Activated T-helper 17 cell treated with anti-CD3 and anti-CD28 coated beads, Interleukin-2, amount 50 U/mL, for 72 hours (primary cell): ENCODE measurements at places on chromosomes 11 and 22. TPM values are rescaled to one million over a fixed set of nuclear protein-coding genes. Genes with fewer than 3 reads are reported as not detected.

DNA sequence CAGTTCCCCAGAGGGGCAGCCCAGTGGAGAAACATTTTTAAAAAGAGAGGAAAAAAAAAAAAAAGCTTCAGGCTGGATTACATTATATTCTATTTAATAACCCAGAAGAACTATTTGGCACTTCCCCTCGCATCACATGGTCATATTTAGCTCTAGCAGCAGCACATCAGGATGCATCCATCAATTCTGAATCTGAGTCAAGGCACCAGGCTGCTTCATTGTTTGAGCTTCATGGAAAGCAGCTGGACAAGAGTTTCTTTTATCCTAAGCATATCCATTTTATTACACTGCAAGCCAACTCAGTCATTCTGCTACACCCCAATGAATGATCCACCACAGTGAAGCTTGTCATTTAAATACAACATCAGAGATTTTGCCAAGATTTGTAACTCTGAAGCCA lies 10.0 kb downstream of the SPTY2D1 start:
- ATAC-seq = no peak

DNA sequence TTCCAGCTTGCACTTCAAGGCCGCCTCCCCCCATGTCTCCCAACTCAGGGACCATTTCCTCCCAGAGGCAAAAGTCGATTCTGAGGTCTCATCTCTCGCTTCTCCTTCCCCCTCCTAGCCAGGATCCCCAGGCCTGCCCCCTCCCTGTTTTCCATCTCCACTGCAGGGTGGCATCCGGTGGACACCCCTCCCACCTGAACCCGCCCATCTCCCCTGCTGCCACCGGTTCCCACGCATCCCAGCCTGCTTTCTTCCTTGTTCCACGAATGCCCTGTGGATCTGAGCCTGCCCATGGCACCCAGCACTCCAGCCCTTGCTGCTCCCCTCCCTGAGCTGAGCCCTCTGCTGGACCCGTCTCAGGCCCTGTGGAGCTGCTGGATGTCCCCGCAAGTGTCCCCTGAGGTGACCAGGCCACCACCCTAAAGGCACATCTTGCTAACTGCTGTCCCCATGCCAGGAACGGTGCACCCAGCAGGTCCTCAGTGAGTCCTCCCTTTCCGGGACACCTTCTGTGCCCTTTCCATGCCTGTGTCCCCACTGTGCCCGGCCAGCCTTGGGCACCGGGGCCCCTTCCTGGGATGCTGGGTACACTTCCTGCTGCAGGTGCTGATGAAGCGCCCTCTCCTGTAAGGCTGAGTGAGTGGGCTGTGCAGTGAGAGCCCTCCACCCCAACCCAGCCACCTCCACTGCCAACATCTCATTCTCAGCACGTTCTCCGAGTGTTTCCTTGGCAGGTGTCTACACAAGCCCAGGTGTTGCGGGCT lies 936 bp downstream of the IL17REL start:
- ATAC-seq = no peak

The CALCA gene
- total RNA-seq = not detected

- ATAC-seq = no peak
Observed at GRCh38 chr11:13889552-13890249, 72.8 kb upstream of the SPON1 start.

The TRIM29 gene
- not detected for total RNA-seq

The CLTCL1 gene
- total RNA-seq = 0.86 TPM

The TMEM218 gene
- 11.3 TPM for total RNA-seq

DNA sequence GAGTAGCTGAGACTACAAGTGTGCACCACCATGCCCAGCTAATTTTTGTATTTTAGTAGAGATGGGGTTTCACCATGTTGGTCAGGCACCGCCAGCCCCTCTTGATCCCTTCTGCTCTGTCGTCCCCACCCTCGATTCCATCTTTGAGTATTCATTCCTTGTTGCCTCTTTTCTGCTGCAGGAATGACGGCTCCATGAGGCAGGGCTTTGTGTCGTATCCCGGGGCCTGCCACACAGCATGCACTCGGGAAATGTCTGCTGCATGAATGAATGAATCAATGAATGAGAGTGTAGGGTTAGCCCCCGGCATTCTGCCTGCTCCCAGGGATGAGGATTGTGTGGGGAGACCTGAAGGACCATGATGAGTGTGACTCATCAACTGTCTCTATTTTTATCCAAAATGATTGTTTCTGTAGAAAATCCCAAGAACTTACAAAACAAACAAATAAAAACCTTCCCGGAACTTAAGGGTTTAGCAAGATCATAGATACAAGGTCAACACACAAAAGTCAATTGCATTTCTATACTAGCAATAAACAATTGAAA lies 54.6 kb upstream of the SLC22A12 start:
- ATAC-seq = no peak

The KRTAP5-8 gene
- 0.50 TPM for total RNA-seq

- ATAC-seq = no peak
Observed at GRCh38 chr22:36682811-36683210, 20.7 kb downstream of the CACNG2 start.

- no peak for ATAC-seq
Observed at GRCh38 chr22:29727131-29727523, 7.3 kb downstream of the CABP7 start.

- no peak for ATAC-seq
Observed at GRCh38 chr11:24615451-24616160, 118.8 kb downstream of the LUZP2 start.

DNA sequence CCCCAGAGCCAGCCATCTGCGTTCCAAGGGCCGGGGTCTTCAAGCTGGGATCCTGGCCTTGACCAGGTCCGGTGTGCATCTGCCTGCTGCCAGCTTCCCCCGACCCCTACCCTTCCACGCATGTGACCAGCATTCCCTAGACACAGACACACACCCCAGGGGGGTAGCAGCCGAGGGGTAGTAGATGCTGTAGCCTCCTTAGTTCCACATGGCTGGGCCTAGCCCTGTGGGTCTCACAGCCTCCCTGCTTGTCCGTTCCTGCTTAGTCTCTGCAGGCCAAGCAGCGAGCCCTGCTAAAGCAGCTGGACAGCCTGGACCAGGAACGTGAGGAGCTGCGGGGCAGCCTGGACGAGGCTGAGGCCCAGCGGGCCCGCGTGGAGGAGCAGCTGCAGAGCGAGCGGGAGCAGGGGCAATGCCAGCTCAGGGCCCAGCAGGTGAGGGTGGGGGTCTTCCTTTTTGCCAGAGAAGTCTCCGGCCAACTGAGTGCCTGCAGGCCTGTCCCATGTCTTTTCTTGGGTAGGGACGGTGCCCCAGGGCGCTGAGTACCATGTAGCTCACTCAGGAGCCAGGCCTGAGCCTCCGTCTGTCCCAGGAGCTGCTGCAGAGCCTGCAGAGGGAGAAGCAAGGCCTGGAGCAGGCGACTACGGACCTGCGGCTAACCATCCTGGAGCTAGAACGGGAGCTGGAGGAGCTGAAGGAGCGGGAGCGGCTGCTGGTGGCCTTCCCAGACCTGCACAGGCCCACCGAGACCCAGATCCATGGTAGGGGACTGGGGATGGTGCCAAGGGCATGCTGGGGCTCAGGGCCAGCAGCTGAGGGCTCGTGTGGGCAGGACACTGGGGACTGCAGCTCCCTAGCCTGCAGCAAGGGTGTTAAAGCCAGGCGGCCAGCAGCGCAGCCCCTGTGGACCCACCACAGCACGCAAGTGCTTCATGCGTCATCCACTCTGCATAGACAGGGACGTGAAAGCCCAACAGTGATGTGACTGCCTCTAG lies 13.6 kb downstream of the RNF215 start:
- no peak for ATAC-seq

The MS4A1 gene
- total RNA-seq = not detected

The ASCL2 gene
- 5.1 TPM for total RNA-seq

- no peak for ATAC-seq
Observed at GRCh38 chr11:103484545-103484944, 375.3 kb downstream of the DYNC2H1 start.

The RBMXL2 gene
- total RNA-seq = not detected

DNA sequence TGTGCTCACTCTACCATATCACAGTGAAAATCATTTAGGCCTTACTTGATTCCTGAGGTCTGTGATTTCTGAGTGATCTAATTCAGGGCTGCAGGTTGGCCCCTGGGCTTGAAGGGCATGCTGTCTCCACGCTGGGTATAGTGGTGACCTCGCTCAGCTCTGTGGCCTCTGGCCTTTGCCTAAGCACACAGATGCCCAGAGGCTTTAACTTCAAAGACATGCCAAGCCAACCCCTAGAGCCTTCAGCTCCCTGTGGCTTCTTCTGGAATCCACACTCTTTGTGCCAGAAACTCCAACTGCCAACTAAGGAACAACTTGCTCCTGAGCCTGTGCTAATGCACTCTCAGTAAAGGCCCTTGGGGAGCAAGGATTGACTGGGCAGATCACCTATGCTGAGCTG lies 232.6 kb upstream of the MPPED2 start:
- no peak for ATAC-seq

DNA sequence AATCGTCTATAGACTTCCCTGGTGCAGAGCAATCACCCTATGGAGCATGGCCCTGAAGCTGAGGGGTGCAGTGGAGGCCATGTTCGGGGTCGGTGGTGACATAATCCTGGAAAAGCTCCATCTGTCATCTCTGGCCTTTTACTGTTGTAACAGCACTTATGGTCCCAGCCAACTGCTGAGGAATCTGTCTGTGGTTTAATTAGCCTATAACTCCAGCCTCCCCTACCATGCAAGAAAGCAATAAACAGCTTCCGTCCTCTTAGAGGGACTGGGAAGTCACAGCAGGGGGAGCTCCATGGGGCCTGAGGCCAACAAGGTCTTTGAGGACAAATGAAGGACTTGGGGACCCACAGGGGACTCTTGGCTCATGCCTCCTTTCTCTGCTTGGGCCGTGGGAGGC lies 159.1 kb upstream of the NECTIN1 start:
- ATAC-seq = no peak

- ATAC-seq = no peak
Observed at GRCh38 chr22:19669570-19669969, 44.7 kb upstream of the SEPTIN5 start.

- no peak for ATAC-seq
Observed at GRCh38 chr22:24843048-24843447, 37.0 kb downstream of the SGSM1 start.

DNA sequence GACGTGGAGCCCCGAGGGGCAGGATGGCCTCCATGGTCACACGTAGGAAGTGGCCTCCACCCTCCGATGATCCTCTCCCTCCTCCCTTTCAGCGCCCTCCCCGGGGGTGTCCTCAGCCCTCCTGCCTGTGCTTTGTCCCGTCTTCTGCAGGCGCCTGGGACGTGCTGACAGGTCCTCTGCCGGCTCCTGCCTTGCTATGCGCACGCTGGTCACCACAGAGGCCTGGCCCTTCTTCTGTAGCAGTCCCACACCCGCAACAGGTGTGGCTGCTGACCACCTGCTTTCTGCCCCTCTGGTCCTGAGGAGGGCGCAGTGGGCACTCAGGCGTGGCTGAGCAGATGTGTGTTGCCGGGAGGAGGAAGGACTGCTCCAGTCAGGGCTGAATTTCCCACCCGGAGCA lies 27.7 kb upstream of the PPP6R3 start:
- ATAC-seq = no peak

DNA sequence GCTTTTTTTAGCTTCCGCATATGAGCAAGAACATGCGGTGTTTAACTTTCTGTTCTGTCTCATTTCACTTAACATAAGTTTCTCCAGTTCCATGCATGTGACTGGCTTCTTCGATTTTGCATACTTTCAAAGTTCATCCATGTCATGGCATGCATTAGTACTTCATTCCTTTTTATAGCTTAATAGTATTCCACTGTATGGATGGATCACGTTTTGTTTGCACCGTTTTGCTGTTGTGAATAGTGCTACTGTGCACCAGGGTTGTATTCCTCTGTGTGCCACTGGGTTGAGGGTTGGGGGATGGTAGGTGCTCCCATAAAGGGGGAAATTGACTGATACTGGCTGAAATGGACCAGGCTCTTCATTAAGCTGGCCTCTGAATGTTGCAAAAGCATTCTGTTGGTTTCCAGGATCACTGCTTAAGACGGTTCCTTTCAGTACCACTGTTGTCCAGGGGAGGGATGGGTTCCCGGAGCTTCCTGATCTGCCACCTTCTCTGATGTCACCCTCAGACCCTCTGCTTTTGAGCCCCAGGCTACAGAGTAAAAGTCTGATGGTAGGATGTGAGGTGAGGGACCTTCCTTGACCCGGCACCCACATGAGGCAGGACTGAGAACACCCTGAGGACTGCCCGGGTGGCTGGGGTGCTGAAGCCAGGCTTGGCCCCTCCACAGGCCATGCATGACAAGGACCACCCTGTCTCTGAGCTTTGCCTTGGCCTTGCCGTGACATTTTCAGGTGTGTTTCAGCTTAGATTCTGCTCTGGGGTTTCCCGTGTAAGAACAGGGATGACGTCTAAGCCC lies 24.4 kb downstream of the DGCR6L start:
- ATAC-seq = no peak

GRCh38 chr22:20258021-20258299 lies 10.2 kb downstream of the RTN4R start:
- ATAC-seq = no peak

The SYTL2 gene
- 12.1 TPM for total RNA-seq

The HTATIP2 gene
- 64.9 TPM for total RNA-seq

The MEI1 gene
- 40.1 TPM for total RNA-seq

DNA sequence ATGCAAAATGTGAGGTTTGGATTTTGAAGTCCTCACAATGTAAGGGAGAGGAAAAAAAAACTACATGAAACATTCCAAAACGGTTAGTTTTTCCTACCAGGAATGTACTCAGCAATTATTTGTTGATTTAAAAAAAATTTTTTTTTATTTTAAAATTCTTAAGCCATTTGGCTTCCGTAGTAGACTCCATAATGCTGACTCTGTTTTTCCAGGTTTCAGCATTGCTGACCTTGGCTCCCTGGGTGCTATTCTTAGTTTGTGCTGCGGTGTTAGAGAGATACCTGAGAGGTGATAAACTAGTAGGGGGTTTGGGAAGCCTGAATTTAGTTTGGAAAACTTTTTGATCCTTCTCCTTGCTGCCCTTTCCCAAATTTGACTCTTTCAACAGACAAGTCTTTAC lies 10.6 kb downstream of the STT3A start:
- no peak for ATAC-seq

DNA sequence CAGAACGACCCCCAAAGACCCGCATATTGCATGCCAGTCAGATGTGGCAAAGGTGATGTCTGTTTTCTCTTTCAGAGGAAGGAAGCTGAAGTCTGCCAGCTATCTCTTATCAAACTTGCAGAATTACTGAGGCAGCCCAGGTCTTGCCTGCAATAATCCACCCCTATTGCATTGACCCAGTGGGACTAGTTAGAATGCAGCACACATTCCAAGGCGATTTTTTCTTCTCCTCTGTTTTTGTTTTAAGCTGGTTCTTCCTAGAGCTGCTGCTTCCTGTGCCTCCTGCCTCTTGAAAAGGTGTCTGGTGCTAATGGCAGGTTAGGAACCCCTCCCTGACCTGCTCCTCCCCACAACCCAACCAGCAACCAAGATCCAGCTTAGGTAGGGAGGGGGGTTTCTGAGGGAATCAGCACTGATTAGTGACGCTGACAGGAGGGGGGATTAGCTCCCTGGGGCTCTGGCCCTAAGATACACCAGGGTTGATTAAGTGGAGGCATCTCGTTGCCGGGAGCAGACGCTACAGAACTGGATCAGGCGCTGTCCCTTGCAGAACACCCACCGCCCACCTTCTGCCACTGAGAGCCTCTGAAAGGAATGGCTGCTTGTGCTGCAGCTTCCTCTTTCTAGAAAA lies 2.8 kb downstream of the NTM start:
- ATAC-seq = no peak

GRCh38 chr11:57275582-57275981 lies 38.5 kb upstream of the APLNR start:
- ATAC-seq = no peak

The CSNK2A3 gene
- 1.7 TPM for total RNA-seq
